Left renal cortex interstitium (tissue), 4 donors: ENCODE measurements at places on chromosomes 3 and 15.

DNA sequence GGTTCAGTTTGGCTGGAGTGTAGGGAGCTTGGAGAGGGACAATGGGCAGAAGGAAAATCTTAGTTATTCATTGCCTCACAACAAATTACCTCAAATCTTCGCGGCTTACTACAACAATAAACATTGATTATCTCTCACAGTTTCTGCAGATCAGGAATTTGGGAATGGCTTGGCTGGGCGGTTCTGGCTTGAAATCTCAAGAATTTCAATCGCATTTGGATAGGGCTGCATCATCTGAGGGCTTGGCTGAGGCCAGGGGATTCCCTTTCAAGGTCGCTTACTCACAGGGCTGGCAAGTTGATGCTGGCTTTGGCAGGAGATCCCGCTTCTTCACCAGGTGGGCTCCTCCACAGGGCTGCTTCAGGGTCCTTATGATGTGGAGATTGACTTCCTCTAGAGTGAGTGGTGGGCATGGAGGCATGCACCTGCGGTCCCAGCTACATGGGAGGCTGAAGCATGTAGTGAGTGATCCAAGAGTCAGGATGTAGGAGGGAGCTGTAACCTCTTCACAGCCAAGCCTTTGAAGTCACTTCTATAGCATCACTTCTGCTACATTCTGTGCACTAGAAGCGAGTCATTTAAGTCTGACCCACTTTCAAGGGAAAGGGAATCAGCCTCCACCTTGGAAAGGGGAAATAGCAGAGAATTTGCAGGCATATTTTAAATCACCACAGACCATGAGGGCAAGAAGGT, 63.1 kb downstream of the CDC25A start:
- no peak for DNase-seq

GRCh38 chr3:187871204-187871591, 125.9 kb upstream of the BCL6 start:
- no peak for DNase-seq

DNA sequence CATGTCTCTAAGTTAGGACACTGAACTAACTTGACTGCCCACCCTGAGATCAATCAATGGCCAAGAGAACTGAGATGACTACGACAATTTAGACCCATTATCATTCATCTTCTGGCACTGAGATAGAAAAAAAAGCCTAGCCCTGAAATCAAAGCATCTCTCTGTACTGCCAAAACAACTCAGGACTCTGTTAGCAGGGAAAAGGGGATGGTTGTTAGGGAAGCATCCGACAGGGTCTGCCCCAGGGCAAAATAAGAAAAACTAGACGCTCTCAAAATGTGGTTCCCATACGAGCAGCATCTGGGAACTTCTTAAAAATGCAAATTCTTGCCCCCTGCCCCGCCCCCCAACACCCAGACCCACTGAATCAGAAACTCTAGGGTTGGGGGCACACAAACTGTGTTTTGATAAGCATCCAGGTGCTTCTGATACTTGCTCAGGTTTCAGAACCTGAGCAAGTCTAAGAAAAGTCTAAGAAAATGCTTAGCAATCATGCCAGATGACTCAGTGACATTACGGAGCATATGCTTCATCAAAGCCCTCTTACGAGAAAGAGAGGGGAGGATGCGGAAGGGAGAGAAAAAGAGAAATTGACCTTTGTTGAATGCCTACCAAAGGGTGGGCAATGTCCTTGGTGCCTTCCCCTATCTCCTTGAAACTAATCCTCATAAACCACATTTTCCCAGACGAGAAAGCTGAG, 172.8 kb upstream of the HES1 start:
- DNase-seq = no peak

GRCh38 chr3:98343647-98344507, 9.8 kb upstream of the OR5K4 start:
- DNase-seq = peak; percentile 33

GRCh38 chr3:194675081-194675640, 3.2 kb upstream of the LSG1 start:
- no peak for DNase-seq

DNA sequence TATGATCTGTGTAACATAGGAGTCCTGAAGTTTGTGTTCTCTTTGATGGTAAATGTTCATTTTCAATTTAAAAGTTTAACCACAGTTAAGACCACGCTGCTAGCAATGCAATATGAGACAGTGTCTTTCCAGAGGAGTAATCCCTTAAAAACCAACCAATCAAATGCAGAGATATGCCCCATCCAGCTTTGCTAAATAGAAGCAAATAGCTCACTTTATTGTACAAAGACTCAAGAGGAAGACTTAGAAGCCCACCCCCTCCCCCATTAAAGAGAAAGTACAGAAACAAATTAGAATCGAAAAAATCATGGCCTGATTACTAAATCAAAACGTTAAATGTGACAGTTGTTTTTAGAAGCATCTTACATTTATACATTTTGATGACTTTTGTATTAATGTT, 2.1 kb upstream of the ANP32A start:
- DNase-seq = no peak

- DNase-seq = no peak
Measured at GRCh38 chr15:63073497-63074172, 31.1 kb downstream of the TPM1 start.

- DNase-seq = no peak
Measured at GRCh38 chr3:121918779-121919483, 24.7 kb downstream of the SLC15A2 start.

DNA sequence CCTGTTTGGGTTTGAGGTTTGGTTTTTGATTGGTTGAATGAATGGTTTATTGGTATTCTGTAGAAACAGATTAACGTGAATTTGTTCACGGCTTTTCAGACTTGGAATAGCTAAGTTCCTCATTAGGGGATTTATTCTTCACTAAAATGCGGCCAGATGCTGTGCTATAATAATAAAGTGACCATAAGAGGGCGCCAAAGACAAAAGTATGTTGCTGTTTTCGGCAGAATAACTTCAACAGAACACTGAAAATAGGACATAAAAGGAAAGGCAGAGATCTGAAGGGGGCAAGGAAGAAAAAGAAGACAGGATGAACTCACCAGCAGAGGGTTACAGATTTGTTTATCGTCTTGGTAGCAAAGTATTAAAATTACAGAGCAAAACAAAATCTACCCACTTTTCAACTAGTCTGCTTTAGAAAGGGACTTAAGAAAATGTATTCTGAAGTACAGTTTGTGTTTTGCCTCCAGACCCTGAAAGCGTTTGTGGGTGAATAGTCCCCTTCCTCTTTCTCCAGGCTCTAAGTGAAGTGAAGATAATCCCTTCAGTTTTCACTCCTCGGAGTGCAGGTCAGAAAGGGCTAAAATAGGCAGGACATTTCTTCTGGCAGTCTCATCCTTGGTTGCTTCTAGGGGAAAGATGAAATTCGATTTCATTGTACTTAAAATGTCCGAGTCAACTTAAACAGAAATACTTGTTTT, 147.6 kb downstream of the IL20RB start:
- DNase-seq = peak; percentile 56

GRCh38 chr3:13002398-13003124, 70.7 kb downstream of the IQSEC1 start:
- no peak for DNase-seq

DNA sequence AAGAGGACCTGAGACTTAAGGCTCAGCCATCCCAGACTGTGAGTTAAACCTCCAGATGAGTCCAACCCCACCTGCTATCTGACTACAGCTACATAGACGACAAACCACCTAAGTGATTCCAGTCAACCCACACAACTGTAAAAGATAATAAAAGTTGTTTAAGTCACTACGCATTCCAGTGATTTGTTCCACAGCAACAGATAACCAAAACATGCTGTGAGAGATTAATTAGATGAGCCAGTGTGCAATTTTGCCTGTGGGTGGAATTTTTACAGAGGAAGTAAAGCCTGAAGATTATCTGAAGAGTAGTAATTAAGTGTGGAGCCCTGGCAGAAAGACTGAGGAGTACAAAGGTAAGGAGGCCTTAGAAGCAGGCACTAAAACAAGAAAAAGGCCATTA, 5.4 kb downstream of the BTBD1 start:
- no peak for DNase-seq

DNA sequence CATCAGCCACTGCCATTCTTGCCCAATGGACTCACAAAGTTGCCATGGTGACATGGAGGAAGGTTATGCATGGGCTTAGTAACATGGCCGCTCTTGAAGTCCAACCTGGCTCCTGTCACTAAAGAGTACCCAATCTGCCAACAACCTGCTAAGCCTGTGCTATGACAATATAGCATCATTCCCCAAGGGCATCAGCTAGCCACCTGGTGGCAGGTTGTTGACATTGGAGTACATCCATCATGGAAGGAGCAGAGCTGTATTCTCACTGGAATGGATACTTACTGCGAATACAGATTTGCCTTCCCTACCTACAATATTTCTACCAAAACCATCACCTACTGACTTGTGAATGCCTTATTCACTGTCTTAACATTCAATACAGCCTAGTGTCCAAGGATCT, 138.9 kb upstream of the RORA start:
- DNase-seq = no peak

DNA sequence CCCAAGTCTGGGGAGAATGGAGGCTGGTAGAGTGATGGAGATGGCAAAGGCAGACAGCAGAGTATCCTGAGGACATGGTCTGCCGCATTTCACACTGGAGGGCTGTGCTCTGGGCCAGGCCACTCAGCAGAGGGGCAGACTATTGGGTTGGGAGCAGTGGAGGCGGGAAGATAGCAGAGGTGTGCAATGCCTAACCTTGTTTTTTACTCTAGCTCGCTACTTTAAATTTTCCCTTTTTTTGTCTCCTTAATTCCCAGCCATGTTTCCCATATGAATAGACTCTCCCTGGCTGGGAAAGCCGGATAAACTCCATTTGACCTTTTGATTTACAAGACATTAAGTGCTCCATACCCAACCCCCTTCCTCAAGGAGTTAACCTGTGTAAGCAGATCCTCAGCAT, 33.5 kb upstream of the ST6GAL1 start:
- DNase-seq = peak; percentile 39

- DNase-seq = no peak
Measured at GRCh38 chr3:63937661-63938651, 25.8 kb upstream of the SCAANT1 start.

DNA sequence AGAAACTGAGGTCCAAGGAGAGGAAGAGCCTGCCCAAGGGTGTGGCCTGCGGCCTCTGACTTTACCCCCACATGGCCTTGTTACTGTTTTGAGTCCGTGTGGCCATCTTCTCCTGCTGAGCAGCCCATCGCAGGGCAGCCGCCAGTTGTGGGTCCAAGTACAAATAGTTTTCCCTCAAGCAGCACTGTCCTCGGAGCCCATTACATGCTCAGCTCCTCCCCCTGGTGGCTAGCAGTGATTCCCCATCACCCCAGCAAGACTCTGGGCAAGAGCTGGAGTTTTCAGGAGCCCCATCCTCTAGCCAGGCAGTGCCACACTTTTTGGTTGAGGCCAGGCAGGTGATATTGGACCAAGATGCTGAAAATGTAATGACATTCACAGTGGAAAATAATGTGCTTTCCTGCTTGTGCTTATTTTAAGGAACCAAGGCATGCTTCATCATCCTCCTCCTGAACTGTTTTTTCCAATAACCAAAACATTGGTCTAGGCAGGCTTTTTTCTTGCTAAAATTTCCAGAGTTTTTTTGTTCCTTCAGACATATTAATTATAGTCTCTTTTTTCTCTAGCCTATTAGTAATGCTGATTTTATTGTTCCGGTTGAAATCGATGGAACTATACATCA, 23.2 kb upstream of the VILL start:
- no peak for DNase-seq

GRCh38 chr3:122233101-122233952, 49.9 kb downstream of the CASR start:
- DNase-seq = no peak

DNA sequence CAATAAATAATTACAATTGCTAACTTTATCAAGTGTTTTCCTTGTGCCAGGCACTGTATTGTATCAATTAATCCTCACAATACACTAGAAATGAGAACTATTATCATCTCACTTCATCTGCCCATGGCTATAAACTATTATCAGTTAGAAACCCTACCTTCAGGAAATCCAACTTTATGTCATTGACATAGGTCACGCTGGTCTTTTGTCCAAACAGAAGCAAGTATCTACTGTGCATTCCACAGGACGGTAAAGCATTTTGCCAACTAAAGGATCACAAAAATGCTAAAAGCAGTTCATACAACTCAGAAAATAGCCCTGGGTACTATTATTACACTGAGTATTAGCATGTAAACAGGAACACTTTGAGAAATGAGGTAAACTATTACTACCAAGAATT, 9.6 kb downstream of the DENND6A start:
- no peak for DNase-seq

DNA sequence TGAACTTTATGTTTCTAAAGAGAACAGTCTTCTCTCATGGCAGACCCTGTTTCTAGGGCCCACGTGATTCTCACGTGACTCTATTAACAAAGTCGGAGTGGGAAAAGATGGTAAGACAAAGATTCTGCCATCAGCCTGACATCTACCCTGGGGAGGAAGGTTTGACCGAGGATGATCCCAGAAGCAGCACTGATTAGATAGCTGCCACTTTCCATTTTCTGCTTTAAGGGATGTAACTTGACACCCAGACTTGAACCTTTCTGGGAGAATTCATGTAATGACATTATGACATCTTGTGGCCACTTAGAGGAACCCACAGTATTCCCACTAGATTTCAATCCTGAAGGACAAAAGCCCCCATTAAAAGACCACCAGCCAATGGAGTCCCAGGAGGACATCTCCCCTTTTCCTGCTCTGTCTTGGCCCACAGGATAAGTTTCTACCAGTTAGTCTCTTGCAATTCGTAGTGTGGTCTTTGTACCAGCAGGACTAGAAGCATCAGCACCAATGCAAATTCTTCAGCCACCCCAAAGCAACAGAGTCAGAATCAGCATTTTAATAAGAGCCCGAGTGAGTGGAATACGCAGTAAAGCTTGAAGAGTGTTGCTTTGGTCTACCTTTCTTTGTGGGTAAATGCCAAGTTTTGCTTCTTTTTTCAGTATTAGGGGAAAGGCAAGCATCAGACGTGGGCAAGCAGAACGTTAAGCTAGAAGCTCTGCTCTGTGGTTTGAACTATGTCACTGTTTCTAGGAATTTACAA, 480.5 kb upstream of the PROK2 start:
- DNase-seq = no peak

DNA sequence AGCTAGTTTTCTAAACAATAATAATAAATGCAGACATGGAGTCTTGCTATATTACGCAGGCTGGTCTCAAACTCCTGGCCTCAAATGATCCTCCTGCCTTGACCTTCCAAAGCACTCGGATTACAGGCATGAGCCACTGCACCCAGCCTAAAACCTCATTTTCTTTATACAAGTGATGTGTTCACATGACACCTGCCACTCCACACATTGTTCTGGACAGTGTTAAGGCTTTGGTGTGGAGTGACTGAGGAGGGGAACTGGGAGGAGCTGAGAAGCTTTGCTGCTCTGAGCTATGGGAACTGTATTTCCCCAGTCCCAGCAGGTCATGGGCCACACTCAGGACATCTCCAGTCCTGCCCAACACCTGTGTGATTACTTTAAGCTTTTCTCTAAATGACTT, 380.0 kb downstream of the LRTM1 start:
- no peak for DNase-seq

- no peak for DNase-seq
Measured at GRCh38 chr3:115108614-115109013, 38.5 kb downstream of the ZBTB20 start.

- DNase-seq = no peak
Measured at GRCh38 chr3:8762607-8763377, 6.6 kb downstream of the OXTR start.

GRCh38 chr15:91535856-91536500, 317.5 kb upstream of the SLCO3A1 start:
- DNase-seq = no peak

GRCh38 chr3:23303601-23304217, 100.6 kb downstream of the UBE2E2 start:
- no peak for DNase-seq
